Cardiac muscle cell (in vitro differentiated cells and primary cell): ENCODE measurements at places on chromosomes 4 and X.

- DNase-seq = peak; percentile 82
These were observed 79.4 kb downstream of the ABLIM2 start for GRCh38 chr4:8079031-8079885.

GRCh38 chrX:30313322-30313721, 4.1 kb upstream of the NR0B1 start:
- no peak for DNase-seq

DNA sequence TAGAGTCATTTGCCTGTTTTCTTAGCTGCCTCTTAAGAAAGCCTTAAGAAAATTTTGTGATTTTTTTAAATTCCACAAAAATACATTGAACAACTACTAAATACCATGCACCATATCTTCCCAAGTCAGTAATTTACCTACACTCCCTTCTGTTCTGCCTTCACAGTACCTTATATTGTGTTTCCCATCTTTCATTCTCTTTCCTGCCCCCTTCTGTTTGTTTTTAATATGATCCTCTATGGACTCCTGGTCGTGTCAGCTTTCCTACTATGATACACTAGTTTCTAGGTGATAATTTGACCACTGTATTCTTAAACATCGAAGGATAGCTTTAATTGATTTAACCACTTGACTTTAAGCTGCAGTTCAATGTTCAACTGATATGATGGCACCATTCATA, 297.7 kb upstream of the HAND2 start:
- DNase-seq = peak; percentile 14

GRCh38 chr4:15420642-15421041, 7.2 kb upstream of the C1QTNF7 start:
- DNase-seq = peak; percentile 77

DNA sequence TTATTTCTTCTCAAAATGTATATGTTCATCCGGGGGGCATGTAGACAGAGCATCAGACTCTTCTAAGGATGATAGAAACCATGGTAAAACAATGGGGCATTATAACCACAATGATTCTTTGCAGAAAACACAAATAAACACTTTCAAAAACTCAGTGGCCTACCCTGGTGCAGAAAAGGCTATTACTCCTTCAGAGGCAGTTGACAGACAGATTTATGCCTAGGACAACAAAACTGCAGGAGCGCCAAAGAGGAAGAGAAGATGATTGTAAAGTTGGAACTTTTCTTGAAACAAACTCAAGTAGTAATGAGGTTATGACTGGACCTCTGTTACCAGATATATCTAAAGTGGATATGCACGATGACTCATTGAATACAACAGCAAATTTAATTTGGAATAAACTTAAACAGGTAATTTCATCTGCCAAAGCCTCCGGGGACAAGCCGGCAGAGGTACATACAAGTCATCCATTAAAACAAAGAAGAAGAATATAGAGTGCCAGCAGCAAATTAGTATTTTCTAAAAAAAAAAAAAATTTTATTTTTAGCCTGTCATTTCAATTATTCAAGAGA, 1068.4 kb upstream of the INTU start:
- no peak for DNase-seq

- DNase-seq = peak; percentile 80
These were observed 51.7 kb downstream of the RPGR start for GRCh38 chrX:38275615-38276014.

DNA sequence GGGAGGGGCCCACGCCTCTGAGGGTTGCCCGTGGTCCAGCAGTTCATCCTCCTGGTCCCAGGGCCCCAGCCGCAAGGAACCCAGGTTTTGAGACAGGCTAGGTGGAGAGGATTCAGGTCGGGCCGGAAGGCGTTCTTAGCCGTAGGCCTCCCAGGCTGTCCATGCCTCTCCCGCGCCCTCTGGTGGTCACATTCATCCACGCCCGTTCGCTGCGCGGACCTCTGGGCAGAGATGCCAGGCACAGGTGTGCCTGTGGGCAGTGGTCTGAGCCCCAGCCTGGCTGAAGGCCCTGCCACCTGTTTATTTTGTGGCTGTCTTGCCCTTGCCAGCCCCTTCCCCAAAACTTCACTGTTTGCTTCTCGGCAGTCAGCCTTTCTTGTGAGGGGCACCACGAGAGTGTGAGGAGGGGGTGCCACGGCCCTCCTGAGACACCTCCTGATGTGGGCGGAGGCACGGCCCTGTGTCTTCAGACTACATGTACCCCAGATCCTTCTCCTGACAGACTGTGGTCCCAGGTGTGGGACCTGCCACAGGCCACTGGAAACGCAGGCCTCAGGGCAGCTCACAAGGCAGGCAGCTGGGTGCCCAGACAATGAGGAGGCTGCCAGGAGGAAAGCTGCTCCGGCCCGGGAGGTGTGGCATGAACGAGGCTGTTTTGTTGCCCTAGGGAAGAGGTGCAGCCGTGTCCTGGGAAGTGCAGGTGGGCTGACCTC, 5.0 kb downstream of the UVSSA start:
- DNase-seq = peak; percentile 90

DNA sequence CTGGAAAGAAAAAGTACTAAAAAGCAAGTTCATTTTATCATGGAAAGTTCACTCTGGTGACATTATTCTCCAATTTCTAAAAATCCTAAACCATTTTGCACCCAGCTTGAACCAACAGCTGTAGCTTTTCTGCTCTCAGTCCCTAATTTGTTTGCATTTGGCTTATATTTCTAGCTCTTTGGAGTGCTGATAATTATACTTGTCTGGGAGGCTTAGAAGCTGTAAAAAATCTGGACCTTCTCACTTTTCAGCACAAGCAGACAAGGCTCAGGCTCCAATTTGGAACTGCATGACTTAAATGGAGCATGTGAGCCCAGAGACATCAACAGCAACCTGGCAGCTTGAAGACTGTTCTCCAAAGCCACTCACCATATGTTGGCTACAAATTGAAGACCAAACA, 170.9 kb upstream of the PCDH18 start:
- no peak for DNase-seq
